ENCODE measurements at places on chromosomes 13 and 19.

- no peak for DNase-seq
Measured at GRCh38 chr13:99911069-99911964, 60.2 kb downstream of the ZIC5 start.

DNA sequence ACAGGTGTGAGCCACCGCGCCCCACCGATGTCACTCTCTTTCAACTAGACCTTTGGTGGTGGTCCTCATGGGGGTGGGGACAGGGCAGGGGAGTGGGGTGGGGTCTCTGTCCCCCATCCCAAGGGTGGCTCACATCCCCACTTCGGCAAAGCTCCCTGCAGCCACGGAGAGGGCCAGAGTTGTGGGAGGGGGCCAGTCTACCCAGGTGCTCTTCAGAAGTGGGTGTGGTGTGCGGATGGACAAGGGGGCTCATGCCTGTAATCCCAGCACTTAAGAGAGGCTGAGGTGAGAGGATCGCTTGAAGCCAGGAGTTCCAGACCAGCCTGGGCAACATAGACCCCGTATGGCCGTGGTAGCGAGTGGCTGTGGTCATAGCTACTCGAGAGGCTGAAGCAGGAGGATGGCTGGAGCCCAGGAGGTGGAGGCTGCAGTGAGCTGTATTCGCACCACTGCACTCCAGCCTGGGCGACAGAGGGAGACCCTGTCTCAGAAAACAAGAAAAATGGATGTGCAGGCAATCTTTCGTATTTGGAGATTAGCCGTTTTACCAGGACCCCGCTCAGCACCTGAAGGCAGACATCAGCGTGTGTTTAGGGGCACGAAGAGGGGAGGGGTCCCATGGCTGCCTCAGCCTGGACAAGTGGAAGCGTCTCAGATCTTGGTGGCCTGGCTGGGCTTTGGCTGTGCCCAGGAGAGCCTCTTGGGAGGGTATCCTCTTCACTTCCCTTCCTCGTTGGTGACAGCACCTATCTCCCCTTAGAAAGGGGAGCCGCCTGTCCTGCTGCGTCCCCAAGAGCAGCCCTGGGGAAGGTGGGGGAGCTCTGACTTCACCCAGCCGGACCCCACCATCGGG lies 846 bp downstream of the TGFBR3L start:
- no peak for DNase-seq

- DNase-seq: no peak
Measured at GRCh38 chr19:46298479-46299003, 1.7 kb downstream of the HIF3A start.

DNA sequence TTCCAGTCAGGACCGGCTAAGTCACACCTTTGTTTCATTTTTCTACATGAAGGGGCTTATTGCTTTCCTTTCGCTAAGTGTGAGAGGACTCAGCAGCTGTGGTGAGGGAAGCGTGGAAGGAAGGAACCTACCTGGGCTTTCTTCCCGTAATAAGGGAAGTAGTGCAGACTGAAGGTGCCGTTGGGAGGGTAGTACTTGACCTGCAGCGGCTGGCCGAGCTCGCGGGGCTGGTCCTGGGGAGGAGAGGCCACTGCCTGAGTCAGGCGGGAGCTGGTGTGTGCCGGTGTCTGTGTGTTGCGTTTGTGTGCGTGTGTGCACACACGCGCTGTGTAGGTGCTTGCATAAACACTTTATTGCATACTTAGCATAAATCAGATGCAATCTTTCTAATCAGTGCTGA lies 7.7 kb downstream of the ATP4B start:
- no peak for DNase-seq

- DNase-seq: no peak
Measured at GRCh38 chr13:59665732-59666131, 498.0 kb downstream of the DIAPH3 start.

GRCh38 chr19:52336791-52337381 lies 843 bp downstream of the ZNF610 start:
- DNase-seq: no peak

DNA sequence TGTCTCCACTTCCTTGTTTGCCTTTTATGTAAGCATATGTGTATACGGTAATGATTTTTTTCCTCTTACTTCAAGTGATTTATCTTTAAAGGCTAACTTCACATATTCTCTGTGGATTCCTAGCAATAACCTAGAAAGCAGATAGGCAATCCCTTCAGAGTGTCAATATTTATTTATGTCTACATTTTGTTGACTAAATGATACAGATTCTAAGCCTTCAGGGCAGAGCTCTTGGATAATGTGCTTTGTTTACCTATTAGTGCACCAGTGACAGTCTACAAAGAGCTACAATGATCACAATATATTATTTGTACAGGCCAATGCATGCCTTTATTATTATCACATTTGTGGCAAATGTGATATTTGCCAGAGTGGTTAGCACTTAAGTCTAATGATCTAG lies 406.2 kb downstream of the EFNB2 start:
- no peak for DNase-seq

DNA sequence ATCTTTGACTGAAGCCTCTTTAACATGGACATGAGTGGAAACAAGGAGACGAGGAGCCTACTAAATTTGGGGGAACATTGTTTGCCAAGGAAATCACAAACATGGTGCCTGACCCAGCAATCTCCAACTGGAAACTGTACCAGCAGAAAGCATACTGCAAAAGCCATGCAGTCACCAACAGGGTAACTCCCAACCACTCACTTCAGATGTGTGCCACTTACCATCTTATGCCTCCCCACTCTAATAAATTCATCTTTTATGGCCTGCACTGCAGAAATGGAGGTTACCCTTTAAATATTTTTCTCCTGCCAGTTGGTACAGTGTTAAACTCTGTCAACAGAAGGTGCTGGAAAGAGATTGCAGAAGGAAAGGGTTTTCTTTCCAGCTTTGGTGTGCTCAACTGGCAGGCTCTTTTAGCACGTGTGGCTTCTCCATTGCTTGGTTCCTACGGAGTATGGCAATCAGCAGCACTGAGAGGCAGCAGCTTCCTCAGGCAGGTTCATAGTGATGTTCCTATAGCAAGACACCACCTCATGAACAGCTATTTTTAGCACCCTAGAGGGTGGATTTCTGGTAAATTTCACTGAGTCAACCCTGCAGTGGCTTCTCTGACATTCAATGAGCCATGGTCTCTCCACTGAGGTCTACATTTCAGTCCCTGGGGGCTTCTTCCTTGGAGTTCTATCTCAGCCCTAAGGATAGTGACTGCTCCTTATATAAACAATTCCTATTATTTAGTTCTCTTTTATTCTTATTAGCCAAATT lies 21.4 kb downstream of the MIR17HG start:
- no peak for DNase-seq

GRCh38 chr13:101429733-101430132 lies 13.4 kb upstream of the NALCN start:
- DNase-seq: no peak

- DNase-seq: no peak
Measured at GRCh38 chr13:40480915-40481516, 185.4 kb downstream of the FOXO1 start.

GRCh38 chr13:77563111-77563510 lies 27.6 kb downstream of the SCEL start:
- no peak for DNase-seq

DNA sequence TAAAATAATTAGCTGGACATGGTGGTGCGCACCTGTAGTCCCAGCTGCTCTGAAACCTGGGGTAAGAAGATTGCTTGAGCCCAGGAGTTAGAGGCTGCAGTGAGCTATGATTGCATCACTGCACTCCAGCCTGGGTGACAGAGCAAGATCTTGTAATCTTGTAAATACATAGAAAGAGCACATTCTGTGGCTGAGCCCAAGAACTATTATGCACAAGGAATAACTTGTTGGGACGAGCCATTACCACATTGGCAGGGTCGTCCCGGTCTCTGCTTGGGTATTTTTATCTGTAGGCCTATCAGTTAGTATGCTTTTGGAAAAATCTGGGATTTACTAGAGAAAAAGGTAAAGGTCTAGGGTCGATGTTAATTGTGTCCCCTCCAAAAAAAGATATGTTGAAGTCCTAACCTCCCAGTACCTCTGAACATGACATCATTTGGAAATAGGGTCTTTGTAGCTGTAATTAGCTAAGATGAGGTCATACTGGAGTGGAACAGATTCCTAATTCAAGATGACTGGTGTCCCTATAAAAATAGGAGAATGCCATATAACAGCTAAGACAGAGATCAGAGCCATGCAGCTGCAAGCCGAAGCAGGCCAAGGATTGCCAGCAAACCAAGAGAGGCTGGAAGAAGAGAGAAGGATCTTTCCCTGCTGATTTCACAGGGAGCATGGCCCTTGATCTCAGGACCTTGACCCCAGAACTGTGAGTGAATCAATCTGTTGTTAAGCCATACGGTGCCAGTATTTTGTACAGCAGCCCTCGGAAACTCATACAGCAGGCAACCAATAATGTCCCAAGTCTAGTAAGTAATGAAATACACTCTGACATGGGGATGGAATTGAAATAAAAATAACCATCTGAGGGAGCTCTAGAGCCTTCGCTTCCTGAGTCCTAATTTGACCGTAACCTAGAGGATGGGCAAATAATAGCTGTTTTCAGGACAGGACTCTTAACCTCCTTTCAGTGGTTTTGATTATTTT lies 77.0 kb downstream of the TM9SF2 start:
- no peak for DNase-seq

DNA sequence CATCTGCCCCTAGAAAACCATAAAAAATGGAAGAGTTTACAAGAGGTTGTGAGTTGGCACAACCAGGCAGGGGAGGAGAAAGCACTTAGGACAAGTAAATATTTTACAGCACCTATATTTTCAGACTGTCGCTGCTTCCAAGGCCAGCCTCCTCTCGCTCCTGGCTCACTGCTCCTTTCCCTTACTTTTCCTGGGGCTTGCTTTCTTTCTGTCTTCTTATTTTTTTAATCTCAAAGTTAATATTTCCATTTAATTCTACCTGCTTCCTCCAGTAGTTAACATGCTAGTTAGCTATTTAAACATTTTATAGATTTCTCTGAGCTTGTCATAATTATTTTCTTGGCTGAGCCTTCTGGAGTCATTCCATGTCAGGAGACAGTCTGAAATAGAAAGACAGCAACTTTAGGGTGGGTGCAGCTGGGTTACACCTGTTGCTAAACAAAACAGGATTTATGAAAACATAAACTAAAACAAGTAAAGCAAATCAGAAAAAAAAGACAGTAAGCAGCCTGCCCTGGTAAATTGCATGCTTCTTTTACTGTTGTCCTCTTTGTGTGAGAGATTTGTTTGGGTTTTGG lies 330.1 kb downstream of the DLEU7 start:
- no peak for DNase-seq

DNA sequence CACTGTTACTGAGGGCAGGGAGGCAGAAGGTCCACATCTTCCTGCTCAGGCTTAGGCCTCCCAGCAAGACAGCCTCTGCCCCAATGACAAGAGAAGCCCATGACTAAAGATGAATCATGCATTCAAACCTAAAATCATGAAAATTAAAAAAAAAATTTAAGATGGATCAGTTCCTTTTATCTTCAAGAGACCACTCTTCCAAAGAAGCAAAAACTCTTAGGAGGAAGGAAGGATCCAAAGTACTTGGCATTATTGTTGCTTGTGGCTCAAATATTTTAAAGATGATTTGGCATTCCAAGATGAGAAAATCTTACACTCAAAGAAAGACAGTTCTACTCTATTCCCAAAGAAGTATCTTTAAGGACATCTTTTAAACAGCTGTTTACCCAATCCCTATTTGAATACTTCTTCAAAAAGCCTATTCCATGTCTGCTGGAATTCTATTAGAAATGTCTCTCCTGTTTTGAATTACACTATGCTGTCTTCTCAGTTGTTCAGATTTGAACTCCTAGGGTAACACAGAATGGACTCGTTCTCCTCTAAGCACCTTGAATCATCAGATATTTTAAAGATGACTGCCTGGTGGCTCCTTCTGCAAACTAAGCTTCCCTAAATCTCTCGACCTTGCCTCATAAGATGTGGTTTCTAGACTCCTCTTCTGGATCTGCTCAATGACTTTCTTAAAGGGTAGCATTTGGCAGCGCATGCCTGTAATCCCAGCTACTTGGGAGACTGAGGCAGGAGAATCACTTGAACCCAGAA lies 7.0 kb downstream of the SERP2 start:
- no peak for DNase-seq

GRCh38 chr13:93086329-93086728 lies 140.3 kb upstream of the GPC6 start:
- no peak for DNase-seq

- DNase-seq: no peak
Measured at GRCh38 chr13:45817833-45818232, 33.7 kb downstream of the SIAH3 start.

DNA sequence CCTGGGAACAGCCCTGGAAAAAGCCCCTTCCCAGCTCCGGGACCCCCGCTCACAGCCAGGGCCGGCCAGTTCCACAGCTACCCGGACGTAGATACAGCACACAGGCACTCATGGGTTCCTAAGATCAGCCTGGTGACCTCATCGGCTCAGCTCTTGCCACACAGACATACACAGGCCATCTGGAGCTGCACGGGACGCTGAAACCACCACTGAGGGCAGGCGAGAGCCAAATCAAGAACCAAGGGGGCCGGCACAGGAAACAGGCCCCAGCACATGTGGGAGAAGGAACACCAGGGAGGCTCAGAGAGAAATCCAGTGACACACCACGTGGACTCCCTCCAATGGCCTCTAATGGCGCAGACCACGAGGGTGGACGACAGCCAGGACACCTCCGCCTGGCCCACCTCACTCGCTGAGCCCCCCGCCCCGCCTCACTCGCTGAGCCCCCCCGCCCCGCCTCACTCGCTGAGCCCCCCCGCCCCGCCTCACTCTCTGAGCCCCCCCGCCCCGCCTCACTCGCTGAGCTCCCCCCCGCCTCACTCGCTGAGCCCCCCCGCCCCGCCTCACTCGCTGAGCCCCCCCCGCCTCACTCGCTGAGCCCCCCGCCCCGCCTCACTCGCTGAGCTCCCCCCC lies 69.7 kb upstream of the C13orf46 start:
- DNase-seq: no peak

DNA sequence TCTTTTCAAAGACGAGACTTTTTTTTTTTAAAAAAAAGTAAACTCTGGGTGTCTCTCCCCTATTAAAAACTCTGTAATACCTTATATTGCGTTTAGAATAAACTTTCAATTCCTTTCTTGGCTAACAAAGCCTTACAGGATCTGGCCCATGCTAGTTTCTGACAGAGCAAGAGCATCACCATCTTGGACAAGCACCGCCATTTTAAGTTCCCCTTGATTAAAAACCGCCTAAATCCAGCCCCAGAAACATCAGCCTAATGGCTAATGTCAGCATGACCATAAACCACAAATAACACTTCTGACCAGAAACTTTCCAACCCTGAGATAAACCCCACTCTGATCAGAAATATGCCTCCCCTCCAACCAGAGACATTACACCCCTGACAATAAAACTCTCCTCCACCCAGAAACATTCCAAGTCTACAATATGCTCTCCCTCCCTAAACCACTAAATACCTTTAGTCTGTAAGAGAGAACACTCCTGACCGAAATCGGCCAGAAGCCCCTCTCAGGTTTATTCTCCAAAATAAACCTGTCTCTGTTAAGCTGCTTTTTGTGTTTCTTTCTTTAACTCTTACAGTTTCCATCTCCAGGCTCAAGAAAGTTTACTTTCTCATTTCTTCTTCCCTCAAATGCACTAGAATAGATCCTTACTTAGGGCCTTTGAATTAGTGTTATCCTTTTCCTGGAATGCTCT lies 1.6 kb upstream of the AKAP11 start:
- no peak for DNase-seq
